ENCODE measurements at places on chromosomes 5 and 9. TPM values are rescaled to one million over a fixed set of nuclear protein-coding genes. Genes with fewer than 3 reads are reported as not detected.

The MEIKIN gene
- not detected for total RNA-seq

The PCDHGA7 gene
- total RNA-seq, result 0.65 TPM

The SLC6A18 gene
- total RNA-seq, result not detected

The COX7C gene
- total RNA-seq, result 180 TPM

All from bladder microvascular endothelial cell (primary cell).